ENCODE measurements at places on chromosomes 13 and 19.

- DNase-seq: no peak
These were observed 355.5 kb downstream of the ENOX1 start for GRCh38 chr13:43431290-43431716.

GRCh38 chr19:47095476-47096099 is 18.0 kb downstream of the ZC3H4 start:
- no peak for DNase-seq

DNA sequence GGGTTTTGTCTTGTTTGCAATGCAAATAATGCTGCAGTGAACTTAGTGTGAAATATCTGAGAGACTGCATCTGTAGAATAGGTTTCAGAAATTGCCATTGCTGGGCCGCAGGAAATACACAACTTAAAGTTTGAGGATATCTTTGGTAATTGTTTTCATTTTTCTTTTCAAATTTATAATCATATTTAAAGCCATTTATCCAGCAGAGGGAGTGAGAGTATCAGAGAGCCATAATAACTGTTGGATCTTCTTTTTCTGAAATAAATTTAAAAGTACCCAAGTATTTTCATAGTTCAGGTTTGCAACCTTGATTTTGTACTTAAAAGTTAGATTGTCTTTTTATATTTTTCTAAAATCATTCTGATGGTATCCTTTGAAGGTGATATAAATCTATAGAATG is 99.4 kb downstream of the ZMYM2 start:
- no peak for DNase-seq

GRCh38 chr19:45630463-45630862 is 8.7 kb downstream of the EML2 start:
- no peak for DNase-seq

GRCh38 chr13:75442736-75443234 is 39.2 kb downstream of the TBC1D4 start:
- no peak for DNase-seq

GRCh38 chr19:29139227-29139626 is 73.7 kb downstream of the UQCRFS1 start:
- DNase-seq: no peak

- DNase-seq: no peak
These were observed 55.7 kb upstream of the PTPRS start for GRCh38 chr19:5396096-5396939.

DNA sequence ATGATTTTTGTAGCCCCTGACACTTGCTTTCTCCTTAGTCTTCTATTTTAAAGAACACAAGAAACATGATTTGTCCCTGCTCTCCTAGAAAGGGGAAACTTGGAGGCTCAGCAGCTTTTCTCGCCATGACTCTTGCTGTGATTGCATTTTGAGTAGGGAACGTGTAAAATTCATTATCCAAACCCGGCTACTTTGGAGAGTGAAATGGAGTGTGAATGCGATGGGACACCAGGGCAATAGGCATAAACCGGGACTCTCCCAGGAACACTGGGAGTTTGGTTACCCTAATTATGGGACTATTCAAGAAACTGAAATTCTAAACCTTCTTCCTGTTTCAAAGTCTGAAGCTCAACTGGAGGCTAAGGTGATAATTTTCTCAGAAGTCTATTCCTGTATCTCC is 181.7 kb upstream of the RFC3 start:
- no peak for DNase-seq

DNA sequence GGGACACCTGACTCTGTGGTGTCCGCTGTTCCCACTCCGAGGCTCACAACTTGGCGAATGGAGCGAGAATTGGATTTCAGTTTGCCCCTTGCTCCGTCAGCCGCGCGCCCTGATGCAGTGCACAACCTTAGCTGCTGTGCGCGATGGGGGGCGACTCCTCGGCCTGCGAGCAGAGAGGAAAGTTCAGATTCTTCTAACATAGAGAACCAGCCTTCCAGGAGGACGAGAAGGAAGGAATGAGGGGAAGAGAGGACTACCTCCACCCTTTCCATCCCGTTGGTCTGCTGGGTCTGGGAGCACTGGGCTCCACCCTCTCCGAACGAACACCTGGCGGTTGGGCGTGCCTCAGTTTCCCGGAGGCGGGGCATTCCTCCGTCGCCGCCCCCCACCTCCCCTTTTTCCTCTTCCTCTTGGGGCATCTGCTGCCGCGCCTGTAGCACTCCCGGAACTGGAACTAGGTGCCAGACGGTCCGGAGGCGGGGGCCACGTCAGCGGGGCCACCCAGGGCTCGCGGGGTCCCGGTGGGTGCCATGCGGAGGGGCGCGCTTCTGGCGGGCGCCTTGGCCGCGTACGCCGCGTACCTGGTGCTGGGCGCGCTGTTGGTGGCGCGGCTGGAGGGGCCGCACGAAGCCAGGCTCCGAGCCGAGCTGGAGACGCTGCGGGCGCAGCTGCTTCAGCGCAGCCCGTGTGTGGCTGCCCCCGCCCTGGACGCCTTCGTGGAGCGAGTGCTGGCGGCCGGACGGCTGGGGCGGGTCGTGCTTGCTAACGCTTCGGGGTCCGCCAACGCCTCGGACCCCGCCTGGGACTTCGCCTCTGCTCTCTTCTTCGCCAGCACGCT is at the start of gene KCNK6:
KCNK6 (plus strand) TSS at position 425 of the 838 bp plus-strand sequence; CDS start at position 531, 106 bp downstream.
- no peak for DNase-seq
